ENCODE measurements at places on chromosomes 7 and 10. TPM values are rescaled to one million over a fixed set of nuclear protein-coding genes. Genes with fewer than 3 reads are reported as not detected.

STK31 gene
- total RNA-seq, result not detected

- no peaks in the 10 kb centered on the region for H3K36me3 ChIP-seq
- DNase-seq, result no peak
- no peaks in the 10 kb centered on the region for H3K27me3 ChIP-seq
- no peaks in the 10 kb centered on the region for H3K4me1 ChIP-seq
- H3K27ac ChIP-seq, result no peak overlapping the region
Measured at GRCh38 chr10:10385831-10386230, 631.8 kb upstream of the CELF2 start.

GRCh38 chr10:59314268-59314667 is 48.1 kb downstream of the FAM13C start:
- no peak overlapping the region for H3K4me3 ChIP-seq
- H3K36me3 ChIP-seq, result no peaks in the 10 kb centered on the region
- H3K27me3 ChIP-seq, result no peaks in the 10 kb centered on the region
- no peak for DNase-seq
- no peaks in the 10 kb centered on the region for H3K4me1 ChIP-seq

DNA sequence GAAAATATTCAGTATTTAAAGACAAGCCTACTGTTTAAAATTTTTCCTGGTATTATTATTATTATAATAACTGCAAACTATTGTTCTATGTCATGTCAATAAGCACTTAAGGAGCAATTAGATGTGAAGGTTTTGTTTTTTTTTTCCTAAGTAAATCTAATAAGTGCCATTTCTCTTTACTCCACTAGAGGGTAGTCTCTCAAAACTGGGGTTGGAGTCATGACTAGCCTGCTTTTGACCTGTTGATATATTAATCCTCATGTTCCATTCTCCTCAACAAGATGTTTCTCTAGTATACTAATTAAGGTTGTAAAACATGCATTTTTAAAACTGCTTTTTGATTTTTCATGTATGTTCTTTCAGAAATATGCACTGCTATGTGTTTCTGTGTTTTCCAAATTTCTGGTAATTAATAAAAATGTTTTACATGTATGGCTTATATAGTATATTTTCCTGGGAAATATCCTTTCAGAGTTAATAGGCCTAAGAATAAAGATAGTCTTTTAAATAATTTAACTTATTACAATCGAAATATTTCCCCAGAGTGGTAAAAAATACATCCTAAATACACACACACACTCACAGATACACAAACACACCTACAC is 1.0 kb upstream of the LRRN3 start:
- H3K4me3 ChIP-seq, result no peak overlapping the region
- no peaks in the 10 kb centered on the region for H3K36me3 ChIP-seq
- peaks cover 18% of the 10 kb centered on the region for H3K4me1 ChIP-seq
- DNase-seq, result peak; percentile 72

CFAP69 gene
- total RNA-seq, result 14.3 TPM

GRCh38 chr7:30683816-30684215 is 1.6 kb upstream of the CRHR2 start:
- no peak overlapping the region for H3K4me3 ChIP-seq
- no peak overlapping the region for H3K27ac ChIP-seq
- H3K27me3 ChIP-seq, result peaks cover 68% of the 10 kb centered on the region

INMT gene
- total RNA-seq, result 1.8 TPM

DNA sequence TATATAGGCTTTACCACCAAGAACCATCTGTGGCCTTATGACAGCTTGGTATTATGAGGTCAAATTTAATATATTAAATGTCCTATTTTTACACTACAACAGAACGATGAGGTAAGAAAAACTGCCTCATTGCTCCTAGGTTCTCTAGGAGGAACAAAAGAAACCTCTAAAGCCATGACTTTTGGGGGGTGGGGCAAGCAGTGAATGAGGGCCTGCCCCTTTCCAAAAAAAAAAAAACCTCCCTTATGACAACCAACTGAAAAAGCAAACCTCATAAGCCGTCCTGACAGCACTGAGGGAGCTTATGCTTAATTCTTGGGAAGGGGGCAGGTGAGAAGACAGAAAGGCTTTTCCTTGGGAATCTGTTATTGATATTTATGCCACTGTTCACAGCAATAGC is 116.6 kb downstream of the KMT2E start:
- H3K36me3 ChIP-seq, result peaks cover 52% of the 10 kb centered on the region
- no peak for DNase-seq
- H3K27ac ChIP-seq, result no peak overlapping the region
- no peak overlapping the region for H3K4me3 ChIP-seq
- no peaks in the 10 kb centered on the region for H3K27me3 ChIP-seq

DNA sequence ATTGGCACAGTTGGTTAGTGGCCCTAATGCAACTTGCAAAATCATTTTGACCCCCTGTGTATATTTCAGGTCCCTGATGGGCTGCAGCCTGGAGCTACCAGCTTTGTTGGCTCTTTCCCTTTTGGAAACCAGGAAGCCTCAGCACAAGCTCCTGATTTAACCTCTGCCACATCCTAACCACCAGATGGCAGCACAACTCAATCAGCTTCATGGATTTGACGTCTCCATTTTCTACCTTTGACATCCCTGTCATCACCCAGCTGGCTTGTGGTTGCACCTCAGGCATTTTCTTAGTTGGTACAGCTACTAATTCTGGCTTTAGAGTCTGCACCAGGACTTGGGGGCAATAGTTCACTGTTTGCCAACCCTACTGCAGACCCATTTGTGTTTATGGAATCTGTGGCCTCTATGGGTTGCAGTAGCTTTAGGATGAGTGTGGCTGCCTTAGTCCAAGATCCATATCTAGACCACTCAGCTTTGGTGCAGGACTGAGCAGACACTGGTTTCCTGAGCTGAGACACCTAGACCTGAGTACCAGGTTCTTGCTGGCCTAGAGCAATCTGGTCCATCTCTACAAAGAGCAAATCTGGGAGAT is 456.2 kb downstream of the REEP3 start:
- no peak for DNase-seq
- H3K4me3 ChIP-seq, result no peak overlapping the region
- no peaks in the 10 kb centered on the region for H3K27me3 ChIP-seq
- H3K27ac ChIP-seq, result no peak overlapping the region
- no peaks in the 10 kb centered on the region for H3K4me1 ChIP-seq
- H3K36me3 ChIP-seq, result no peaks in the 10 kb centered on the region

DNA sequence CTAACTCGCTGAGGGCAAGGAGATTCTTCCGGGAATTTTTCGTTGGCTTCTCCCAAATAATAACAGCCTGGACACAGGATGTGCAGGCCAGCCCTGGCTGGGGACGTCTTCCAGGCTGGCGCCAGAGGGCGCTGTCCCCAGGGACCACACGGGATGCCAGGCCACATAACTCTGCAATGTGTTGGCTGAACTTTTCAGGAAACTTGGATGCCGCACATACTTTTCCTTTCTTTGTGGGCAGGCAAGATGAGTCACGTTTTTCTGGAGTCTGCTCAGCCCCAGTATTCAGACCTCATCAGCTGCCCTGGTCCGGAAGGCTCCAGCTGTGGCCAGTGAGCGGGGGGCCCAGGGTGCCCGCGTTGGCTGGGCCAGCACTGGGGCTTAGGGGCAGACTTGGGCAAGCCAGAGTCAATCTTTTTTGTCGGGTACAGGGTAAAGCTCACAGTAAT is 122.7 kb downstream of the PRKAG2 start:
- DNase-seq, result peak; percentile 80
- no peaks in the 10 kb centered on the region for H3K36me3 ChIP-seq

GRCh38 chr10:105827133-105827532 is 1186.0 kb downstream of the SORCS3 start:
- no peaks in the 10 kb centered on the region for H3K27me3 ChIP-seq
- no peak for DNase-seq
- no peaks in the 10 kb centered on the region for H3K36me3 ChIP-seq
- H3K4me3 ChIP-seq, result no peak overlapping the region
- H3K4me1 ChIP-seq, result no peaks in the 10 kb centered on the region

Measured in stomach (tissue), 19 donors.